ENCODE measurements at places on chromosomes 4 and X.

DNA sequence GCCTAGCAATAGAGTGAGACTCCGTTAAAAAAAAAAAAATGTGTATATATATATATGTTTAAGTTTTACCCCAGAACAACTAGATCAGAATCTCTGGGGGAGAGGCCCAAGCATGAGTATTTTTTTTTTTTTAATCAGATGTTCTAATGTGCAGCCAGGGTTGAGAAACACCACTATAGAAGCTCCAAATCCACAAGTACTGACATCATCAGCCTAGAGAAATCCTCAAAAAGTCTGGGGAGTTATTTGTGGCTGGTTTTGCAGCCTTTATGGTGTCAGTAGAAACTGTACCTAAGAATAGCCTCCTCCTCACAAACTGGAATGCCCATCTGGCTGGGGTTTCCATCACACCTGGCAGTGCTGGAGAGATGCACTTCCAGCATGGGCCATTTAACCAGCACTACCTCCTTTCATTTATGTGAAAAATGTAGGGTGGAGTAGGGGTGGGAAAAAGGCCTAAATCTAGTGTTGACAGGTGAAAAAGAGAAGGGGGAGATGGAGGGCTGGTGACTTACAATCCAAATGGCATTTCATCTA lies 93.5 kb downstream of the CBLL2 start:
- no peak for DNase-seq

GRCh38 chr4:106186201-106186600 lies 129.8 kb downstream of the TBCK start:
- no peak for DNase-seq

DNA sequence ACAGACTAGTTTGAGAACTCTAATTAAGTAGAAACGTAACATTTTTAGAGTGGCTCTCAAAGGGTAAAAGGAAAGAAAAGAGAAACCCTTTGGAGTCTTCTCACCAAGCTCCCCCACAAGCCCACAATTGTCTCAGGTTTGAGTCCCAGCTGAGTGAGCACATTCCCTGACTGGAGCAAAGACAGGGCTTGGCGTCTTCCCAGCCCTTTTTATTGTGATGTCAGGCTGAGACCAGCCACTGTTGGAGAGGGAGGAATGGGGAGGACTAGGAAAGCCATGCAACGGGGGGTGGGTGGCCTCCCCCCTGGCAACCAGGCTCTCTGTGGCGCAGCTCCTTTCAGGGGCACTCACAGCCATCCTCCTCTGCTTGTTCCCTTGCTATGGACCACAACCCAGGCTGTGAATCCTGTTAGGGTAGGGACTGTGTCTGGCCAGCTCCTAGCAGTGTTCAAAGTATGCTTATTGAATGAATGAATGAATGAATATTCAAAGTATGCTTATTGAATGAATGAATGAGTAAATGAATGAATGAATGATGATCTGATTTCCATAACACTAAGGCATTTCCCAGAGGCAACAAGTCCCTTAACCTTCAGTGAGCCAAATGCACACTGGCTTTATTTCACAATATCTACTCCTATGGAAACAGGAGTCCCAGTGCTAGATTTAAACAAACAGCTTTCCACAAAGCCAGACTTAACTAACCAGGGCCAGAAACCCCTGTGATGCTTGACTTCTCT lies 413.3 kb downstream of the MID1IP1 start:
- DNase-seq = no peak

GRCh38 chr4:74292111-74292870 lies 16.0 kb upstream of the EPGN start:
- DNase-seq = no peak

DNA sequence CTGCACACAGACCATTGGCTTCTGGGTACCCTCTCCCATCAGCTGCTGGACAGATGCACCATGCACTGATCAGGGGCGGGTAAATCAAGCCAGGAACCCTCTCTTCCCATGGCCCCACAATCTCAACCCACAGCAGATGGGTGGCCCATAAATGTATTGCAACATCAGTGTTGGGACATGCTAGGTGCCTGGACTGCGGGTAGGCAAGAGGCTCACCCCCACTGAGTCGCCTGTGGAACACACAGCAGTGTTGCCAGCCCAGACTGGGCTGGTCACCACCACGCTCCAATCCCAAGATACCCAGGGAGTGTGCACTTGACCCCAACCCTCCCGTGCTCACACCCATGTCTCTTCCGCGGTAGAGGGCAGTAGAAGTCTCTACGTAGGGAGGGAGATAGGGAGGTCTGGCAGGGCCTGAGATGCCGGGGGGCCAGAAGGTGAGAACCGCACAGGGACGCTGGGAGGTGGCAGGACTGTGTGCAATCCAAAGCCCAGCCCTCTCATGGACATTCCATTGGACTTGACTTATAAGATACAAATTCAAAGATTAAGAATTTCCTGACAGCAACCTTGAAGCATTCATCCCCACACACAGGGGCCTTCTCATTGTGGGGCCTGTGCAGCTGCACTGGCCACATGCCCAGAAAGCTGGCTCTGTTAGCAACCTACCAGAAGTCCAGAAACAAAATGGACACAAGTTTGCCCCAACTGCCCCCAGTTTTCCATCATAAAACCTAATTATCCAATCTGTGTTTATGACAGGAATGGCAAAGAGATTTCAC lies 183.7 kb downstream of the NSUN7 start:
- DNase-seq = no peak

DNA sequence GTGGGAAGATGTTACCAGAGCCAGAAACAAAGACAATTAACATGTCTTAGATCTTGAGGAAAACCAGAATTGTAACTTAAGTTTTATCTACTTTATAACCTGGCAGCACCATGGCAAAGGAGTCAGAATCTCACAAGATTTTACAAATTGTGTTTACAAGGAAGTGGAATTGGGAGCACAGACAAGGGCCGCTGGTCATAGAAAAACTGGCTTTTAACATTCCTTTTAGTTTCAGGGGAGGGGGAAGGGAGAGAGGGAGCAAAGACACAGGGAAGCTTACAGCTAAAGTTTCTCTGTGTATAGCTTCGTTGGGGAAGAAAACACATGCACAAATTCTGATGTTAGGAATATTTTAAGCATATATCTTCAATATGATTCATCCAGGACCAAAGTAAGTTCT lies 10.3 kb upstream of the UGT2B11 start:
- no peak for DNase-seq

- no peak for DNase-seq
Measured at GRCh38 chr4:41133454-41134018, 80.8 kb downstream of the APBB2 start.

DNA sequence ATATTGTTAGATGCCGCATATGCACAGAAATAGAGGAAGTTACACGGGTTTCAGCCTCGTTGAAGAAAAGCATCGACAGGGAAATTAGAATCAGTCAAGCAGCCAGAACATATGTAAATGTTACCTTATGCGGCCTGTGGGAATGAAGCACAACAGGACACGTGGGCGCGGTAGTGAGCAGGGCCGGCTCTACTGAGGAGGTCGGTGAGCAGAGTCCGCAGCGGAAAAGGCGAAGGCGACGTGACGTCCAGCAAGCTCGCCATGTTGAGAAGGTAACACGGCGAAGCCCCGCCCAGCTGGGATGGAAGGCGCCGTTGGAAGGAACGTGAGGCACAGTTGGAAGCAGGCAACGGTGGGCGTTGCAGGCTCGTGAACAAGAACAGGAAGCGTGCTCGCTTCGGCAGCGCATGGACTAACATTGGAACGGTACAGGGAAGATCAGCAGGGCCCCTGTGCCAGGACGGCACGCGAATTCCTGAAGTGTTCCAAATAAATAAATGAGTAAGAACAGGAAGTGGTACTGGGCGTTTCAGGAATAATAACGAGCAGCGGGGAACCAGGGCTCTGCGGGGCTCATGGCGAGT lies 54.6 kb downstream of the MTNR1A start:
- no peak for DNase-seq

- DNase-seq = no peak
Measured at GRCh38 chr4:52935317-52935716, 73.2 kb downstream of the RASL11B start.

GRCh38 chr4:112029771-112030171 lies 115.5 kb upstream of the FAM241A start:
- DNase-seq = no peak

DNA sequence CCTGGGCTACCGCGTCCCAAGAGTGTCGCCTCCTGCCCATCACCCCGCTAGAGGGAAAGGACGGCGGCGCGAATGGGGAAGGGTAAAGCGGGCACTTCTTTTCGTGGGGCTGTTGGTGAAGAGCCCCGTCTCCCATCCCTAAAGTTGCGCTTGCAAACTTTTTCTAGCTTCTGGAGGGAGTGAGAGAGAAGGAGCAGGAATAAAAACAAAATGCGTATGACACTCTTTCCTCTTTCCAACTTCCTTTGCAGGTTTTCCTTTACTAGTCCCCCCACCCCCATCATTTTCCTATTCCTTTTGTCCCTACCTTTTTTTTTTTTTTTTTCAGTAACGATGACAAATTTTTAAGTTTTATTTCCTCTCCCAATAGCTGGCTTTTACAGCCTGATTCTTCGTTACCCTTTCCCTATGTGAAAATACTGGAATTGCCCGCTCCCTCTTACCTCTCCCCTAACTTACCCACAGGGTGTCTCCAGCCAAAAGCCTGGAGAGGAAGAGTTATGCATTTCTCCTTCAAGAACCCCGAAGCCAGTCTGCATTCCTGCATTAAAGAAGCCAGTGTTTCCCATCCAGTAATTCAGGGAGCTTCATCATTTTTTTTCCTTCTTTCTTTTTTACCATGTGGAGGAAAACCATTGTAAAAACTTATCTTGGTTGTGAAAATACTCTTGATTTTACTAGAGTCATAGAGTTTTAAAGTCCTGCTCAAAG lies 613 bp upstream of the ARSJ start:
- no peak for DNase-seq
